ENCODE measurements at places on chromosomes 3 and 15. TPM values are rescaled to one million over a fixed set of nuclear protein-coding genes. Genes with fewer than 3 reads are reported as not detected.

DNA sequence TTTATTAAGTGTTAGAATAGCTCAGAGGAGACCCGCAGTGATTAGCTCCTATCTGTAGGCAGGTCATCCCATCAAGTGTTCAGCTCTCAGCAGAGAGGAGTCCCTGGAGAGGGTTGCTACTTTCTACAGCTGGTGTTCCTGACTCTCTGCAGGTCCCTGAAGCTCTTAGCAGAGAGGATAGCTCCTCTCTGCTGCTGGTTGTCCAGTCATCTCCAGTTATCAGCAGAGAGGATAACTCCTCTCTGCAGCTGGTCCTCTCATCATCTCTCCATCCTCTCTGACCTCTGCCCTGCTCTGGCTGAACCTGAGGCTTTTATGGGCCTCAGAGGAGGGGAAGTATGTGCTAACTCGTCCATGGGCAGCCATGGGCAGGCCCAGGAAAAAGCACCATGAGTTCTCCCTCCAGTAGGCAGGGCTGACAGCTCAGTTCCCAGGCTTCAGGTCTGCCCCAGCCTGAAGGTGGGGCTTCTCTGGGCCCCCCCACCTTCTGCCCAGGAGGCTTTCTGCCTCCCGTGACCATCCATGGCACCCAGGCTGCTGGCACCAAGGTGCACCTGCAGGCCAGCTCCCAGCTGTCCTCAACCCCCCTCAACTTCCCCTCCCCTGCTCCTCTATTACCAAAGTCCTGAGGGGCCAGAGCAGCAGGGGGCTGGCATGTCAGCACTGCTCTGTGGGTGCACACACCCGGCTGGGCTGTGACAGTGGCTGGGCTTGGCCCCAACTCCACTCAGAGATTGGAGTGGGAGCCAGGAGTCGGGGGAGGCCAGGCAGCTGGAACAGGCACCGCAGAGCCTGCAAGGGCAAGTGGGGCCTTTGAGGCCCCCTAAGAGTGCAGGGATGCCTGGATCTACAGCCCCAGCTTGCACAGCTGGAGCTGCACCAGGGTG, 98.9 kb upstream of the FRMD4B start:
- DNase-seq, result peak; percentile 75

- DNase-seq, result no peak
These were observed 66.8 kb downstream of the RPL39L start for GRCh38 chr3:187072511-187072910.

GRCh38 chr3:177676947-177677587, 479.8 kb upstream of the TBL1XR1 start:
- DNase-seq, result no peak

DNA sequence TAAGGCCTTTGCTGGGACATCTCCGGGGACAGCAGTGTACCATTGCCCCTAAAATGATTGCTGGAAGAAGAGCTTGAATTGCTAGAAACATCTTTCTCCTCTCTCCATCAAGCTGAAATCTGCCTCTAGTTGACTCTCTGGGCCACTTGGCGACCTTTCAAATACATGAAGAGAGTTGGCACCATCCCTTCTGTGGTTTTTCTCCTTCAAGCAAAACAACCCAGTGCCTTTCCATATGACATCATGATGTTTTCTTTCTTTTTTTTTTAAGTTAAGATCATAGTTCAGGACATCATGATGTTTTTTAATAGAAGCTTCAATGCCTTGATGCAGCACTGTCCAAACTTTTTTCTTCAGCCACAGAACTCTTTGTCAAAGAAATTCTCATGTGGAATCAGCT, 144.0 kb upstream of the PTPRG start:
- no peak for DNase-seq

DNA sequence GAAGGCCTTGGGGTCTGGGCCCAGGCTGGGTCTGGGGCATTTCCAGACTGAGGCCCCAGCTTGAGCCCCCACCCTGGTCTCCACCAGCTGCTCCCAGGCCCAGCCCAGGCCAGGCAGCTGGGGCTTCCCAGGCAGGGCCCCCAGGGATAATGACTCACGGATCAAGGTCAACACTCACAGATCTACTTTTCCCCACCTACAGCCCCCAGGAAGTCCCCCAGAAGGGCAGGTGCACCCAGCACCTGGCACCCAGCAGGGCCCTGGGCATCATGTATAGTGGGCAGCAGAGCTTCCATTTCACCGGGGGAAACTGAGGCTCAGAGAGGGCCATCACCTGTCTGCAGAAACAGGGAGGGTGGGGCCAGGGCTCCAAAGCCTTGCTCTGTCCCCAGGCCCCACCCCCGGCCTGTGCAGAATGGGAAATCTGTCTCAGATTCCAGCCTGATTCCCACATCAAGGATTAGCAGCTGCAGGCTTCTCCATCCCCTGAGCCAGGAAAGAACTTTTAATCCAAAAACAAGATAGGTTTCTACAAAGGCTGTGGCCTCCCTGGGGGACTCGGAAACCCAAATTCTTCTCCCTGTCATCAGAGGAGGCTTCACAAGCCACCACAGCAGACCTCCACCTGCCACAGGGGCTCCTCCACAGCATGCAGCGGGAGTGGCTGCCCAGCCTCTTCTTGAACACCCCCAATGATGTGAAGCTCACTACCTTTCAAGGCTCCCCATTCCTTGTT, 49.8 kb downstream of the IQSEC1 start:
- peak; percentile 13 for DNase-seq

PPP2R3A gene
- total RNA-seq, result 94.9 TPM

Data from left ventricle myocardium inferior (tissue), 1 donor.